ENCODE measurements at places on chromosomes 7 and 10.

DNA sequence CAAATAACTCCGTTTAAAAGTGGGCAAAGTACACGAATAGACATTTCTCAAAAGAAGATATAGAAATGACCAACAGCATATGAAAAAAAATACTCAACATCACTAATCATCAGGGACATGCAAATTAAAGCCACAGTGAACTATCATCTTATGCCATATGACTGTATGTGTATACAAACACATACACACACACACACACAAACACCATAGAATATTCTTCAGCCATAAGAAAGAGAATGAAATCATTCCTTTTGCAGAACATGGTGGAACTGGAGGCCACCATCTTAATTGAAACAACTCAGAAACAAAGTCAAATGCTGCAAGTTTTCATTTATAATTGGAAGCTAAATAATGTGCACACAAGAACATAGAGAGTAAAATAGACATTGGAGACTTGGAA, 1019.4 kb downstream of the KCNMA1 start:
- DNase-seq = no peak

- DNase-seq = no peak
Observed at GRCh38 chr10:89076120-89076519, 85.5 kb downstream of the FAS start.

- no peak for DNase-seq
Observed at GRCh38 chr7:155405399-155406318, 52.3 kb upstream of the EN2 start.

DNA sequence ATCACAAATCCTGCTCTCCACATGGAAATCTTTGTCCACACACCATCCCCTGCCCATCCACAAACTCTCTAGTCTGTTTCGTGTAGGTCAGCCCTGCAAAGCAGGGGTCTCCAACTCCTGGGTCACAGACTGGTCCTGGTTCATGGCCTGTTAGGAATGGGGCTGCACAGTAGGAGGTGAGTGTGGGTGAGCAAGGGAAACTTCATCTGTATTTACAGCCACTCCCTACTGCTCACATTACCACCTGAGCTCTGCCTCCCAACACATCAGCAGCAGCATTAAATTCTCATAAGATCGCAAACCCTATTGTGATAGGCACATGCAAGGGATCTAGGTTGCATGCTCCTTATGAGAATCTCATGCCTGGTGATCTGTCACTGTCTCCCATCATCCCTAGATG, 242.1 kb downstream of the FGFR2 start:
- DNase-seq = no peak

GRCh38 chr7:47836503-47837202, 111.6 kb downstream of the PKD1L1 start:
- DNase-seq = no peak

DNA sequence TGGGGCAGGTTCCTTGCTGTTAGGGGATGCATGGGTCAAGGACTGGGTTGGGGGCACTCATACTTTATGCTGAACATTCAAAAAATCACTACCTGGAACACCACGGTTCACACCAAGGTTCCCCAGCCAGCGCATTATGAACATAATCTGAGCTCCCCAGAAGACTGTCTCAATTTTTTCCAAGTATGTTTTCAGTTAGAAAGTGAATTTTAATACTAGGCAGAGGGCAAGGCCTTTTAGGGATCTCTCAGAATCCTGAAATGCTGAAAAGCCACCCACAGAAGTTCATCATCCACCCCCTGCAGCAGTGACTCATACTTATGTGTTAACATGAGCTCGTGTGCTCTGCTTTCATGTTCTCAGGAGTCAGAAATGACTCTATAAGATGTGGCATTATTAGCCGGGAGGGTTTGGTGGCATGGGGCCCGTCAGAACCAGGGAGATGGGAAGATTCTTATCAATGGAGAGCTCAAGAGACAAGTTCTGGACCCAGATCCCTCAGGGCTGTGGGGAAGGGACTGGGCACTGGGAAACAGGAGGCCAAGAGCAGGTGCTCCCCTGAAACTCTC, 185.2 kb upstream of the ITGB1 start:
- DNase-seq = no peak

GRCh38 chr10:68562661-68563570, 2.8 kb downstream of the TET1 start:
- DNase-seq = no peak

GRCh38 chr10:71964743-71965515, 734 bp downstream of the CHST3 start:
- DNase-seq = peak; percentile 69

- no peak for DNase-seq
Observed at GRCh38 chr10:72418679-72419078, 64.0 kb upstream of the DNAJB12 start.

DNA sequence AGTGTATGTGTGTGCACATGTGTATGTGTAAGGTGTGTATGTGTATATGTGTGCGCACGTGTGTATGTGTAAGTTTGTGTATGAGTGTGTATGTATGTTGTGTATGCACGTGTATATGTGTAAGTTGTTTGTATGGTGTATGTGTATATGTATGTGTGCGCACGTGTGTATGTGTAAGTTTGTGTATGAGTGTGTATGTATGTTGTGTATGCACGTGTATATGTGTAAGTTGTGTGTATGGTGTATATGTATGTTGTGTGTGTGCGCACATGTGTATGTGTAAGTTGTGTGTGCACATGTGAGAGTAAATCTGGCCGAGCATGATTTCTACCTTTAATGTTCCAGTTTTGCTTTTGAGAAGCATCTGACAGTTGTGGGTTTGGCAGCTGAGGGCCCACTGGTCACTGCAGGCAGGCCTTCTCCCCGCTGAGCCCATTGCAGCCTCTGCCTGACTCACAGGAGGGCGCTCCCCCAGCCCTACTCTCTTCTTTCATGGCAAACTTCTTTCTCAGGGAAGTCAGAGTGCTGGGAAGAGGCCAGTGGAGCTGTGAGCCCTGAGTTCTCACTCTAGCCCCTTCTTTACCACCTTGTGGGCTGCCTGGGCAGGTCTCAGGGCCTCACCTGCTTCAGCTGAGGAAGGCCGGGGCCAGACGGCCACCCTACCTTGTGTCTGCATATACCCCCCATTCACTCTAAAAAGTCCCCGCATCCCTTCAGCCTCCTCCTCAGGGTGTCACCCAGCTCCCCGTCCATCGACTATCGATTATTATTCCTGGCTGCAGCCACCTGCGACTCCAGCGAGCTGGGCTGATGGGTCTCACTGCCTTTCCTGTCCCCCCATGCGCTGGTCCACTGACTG, 11.2 kb downstream of the WDR86 start:
- DNase-seq = no peak

DNA sequence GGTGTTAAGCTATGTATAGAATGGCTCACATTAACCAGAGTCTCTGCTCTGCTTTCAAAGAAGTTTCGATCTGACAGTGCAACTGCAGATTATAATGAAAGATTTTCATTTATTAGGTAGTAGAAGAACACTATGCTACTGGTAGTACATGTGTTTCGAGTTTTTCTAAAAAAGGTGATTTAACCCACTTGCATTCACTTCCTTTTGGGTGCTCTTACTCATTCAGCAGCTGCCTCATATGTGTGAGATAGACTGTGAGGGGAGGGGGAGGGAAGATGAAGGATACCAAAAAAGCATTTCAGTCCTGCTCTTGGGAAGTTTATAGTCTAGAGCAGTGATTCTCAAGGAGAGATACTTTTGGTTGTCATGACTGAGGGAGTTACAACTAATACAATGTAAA, 20.4 kb downstream of the PLEKHA8 start:
- DNase-seq = no peak

DNA sequence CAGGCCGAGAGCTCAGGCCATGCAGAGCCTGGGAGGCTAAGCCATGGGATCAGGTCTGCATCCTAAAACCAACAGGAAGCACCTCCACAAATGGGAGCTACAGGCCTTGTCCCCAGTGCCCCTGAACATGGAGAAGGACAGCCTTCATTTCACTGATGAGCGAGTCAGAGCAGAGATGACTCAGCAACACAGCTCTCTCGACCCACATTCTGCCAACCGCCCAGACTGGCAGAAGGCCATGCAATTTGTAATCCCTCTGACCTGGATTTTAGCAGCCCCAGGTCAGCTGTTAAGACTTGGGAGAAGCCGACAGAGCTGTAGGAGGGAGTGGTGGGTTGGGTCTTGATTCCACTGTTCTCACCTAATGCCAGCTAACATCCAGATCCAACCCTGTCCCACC, 25.5 kb downstream of the VOPP1 start:
- no peak for DNase-seq

DNA sequence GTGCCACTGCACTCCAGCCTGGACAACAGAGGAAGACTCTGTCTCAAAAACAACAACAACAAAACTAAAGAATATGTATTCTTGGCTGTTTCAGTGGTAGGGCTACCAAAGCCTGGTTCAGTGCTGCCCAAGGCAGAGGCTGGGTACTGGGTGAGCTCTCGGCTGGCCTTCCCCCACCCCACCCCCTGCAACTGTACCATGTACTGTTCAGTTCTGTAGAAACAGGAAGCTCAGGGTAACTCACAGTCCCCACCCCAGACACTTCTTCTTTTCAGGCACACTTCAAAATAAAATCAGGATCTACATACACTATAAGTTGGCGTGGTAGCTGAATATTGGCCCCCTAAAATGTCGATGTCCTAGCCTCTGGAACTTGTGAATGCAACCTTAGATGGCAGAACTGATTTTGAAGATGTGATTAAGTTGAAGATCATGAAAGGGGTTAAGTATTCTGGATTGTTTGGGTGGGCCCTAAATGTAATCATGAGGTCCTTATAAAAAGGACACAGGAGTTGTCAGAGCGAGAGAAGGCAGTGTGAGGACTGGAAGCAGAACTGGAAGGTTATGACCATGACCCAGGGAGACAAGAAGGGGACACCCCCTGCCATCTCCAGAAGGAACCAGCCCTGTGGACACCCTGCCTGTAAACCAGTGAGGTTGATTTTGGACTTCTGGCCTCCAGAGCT, 31.2 kb downstream of the TBXAS1 start:
- DNase-seq = no peak

- no peak for DNase-seq
Observed at GRCh38 chr10:64426745-64427144, 905.5 kb downstream of the REEP3 start.

GRCh38 chr10:29740981-29741545, 106.3 kb upstream of the SVIL start:
- DNase-seq = no peak

GRCh38 chr7:42219447-42219846, 17.6 kb downstream of the GLI3 start:
- no peak for DNase-seq

DNA sequence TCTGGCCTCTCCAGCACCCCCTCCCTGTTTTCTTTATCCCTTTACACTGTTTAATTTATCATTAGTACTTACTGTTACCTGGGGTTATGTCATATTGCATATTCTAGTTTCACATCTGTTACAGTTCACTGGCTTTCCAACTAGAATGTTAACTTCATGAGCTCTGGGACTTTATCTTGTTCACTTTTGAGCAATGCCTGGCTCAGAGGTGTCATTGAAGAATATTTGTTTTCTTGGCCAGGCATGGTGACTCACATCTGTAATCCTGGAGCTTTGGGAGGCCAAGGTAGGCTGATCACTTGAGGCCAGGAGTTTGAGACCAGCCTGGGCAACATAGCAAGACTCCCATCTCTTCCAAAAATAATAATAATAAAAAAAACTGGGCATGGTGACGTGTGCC, 40.7 kb downstream of the LRGUK start:
- DNase-seq = no peak

GRCh38 chr7:41045556-41046123, 657.2 kb downstream of the INHBA start:
- DNase-seq = no peak

GRCh38 chr7:17021205-17021604, 139.4 kb upstream of the AGR3 start:
- no peak for DNase-seq

DNA sequence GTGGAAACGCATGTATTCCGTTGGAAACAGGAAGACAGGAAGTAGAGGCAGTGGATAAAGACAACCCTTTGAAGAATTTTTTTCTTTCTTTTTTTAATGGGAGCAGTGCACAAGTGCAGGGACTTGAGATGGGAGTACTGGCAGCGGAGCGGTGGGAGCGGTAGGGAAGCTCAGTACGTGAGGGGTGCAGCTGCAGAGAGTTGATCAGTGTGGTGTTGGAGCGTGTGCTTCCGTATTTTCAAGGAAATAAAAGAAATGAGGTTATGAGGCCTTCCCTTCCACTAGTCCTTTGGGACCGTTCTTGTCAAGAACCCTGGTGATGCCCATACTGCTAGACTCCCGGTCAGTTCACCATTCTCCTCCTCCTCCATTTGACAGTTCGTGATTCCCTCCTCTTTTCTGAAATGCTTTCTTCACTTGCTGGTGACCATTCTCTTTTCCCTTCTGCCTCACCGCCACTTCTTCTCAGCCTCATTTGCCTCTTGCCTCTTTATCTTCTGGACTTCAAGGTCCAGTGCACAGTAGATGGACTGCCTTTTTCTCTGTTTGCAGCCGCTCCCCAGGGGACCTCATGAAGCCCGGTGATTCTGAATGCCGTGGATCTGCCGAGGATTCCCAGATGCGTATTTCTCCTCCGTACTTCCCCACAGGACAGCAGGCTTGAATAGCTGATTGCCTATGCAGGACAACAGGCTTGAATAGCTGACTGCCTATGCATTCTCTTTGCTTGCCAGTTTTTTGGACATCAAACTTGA, 39.1 kb upstream of the TMEM236 start:
- DNase-seq = peak; percentile 52

Measured in ecto neural progenitor cell (in vitro differentiated cells).